MCF 10A (cell line): ENCODE measurements at places on chromosomes 6 and 20.
A peak's percentile ranks its signal among the peaks of the same experiment; 100 is the strongest.

DNA sequence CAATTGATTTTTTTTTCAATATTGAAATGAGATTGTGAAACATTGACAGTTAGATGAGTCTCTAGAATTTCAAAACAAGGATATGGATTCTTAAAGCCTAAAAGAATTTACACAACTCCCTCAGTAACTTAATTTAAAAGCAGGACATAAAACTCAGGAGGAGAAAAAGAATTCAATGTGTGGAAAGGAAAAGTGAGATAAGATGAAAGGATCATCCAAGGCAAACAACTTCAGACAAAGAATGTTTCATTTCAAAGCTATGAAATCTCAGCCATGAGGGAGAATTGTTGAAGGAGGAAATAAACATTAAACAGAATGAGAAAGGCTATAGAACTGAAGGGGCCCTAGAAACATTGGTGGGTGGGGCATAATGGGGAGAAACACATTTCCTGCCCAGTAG lies 191.7 kb upstream of the NOX3 start:
- DNase-seq, result no peak

DNA sequence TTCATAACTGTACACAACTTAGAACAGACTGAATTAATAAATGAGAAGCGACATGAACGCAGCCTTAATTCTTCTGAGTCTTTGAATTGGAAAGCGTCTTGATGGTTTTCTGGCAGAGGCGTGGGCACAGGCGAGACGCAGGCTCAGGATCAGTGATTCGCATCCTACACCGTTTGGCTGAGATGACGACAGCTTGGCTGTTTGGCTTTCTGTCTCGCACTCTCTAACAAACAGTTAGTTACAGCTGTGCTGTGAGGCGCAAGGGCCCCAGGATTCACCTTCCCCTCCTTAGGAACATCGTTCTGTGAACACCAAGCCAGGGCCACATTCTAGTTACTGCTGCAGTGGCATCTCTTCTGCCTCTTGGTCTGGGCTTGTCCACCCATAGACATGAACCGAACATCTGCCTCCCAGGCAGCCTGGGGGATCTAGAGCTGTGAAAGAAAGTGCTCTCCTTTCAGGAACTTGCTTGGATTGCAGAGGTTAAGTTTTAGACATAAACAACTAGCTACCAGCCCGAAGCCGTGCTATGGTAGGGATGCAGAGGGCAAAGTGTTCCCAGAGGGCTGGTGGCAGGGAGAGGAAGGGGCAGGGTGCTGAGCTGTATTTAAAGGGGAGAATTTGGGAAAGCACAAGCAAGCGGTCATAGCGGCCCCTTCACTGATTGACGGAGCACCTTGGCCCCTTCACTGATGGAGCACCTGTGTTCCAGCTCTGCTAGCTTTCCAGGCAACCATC lies 49.6 kb downstream of the TCP11 start:
- DNase-seq, result no peak

DNA sequence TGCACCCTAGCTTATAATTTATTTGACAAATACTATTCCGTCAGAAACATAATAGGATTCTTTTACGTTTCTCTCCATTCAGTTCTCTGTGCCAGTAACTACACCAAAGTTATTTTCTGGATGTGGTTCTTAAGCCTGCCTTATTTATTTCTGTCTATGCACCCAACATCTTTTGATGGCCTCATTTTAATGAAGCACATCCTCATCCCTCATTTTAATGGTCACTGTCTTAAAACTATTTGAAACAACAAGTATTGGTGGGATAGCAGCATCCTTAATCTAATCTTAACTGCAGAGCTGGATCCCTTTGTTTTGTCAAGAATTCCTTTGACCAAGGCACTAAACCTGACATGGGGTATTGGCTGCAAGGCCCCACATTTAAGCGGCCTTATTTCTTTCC lies 11.0 kb downstream of the FAM135A start:
- no peak for DNase-seq

DNA sequence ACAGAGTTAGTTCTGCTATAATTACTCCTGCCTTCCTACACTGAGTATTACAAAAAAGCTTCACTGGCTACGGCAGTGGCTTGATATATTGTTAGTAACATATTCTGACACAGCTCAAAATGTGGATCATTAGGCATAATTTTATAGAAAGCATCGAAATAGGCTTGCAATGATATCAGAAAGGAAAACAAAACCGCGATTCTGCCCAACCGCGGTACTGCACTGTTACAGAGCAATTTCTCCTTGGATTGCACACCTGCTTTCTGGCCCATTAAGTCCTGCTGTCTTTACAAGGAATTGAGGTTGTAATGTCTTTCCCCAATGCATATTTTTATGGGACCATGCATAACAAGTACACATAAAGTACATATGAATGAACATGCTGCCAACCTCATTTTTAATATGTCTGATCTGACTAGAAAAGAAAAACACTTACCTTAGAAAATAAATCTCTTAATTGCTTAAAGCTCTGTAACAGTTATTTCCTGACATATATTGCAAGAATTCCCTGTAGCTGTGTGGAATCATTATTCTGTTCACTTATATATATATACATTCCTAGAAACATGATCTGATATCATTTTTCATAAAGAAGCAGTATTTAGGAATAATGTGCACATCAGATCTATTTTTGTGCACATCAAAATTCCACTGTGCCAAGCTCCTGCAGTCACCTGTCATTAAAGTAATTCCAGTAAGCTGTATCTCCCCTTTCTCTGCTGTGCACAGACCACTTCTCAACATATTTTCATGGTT lies 763.9 kb downstream of the HACE1 start:
- no peak for DNase-seq

DNA sequence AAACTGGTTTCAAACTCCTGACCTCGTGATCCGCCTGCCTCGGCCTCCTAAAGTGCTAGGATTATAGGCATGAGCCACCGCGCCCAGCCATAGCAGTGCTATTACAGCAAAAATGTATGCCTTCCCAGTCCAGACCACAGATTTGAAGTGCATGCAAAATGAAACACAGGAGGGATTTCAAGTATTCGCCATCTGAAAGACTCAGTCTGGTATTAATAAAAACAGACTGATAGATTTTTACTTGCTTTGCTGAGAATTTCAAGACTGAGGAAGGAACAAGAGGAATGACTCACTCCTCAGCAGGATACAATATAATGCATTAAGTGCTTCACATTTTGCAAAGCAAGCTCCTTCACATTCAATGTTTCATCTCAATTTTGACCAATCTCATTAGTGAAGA lies 134.9 kb downstream of the TMEM200A start:
- no peak for DNase-seq

DNA sequence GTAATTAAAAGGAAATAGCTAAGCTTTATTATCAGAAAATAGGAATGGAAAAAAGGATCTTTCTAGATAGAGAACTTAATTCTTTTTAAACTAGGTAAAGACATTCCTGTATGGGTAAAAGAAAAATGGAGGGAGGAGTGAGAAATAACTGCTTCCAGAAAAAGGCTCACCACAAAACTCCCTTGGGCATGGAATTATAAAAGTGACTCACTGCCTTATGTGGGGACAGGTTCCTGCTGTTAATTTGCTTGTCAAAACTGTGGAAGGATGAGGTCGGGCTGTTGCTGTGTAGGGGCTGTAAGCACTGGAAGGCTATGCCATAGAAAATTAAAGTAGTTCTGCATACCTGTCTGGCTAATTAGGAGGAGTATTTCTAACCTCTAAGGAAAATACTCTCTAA lies 158.7 kb downstream of the UBE3D start:
- peak; percentile 55 for DNase-seq

DNA sequence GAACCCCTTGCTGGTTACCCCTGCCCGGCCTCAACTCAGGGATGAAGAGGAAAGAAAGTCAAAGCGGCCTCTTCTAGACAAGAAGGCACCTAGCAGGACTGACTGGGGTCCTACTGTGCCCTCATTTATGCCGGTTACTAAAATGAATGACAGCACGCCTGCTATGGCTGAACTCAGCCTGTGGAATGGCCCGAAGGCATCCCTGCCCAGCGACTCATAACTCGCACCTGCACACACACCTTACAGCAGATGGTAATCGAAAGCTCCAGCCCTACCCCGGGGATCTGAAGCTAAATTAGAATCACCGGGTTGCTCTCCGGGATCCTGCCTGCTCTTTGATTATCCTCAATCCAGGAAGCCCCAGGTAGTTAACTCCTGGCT lies 747 bp upstream of the TXNDC5 start:
- no peak for DNase-seq

DNA sequence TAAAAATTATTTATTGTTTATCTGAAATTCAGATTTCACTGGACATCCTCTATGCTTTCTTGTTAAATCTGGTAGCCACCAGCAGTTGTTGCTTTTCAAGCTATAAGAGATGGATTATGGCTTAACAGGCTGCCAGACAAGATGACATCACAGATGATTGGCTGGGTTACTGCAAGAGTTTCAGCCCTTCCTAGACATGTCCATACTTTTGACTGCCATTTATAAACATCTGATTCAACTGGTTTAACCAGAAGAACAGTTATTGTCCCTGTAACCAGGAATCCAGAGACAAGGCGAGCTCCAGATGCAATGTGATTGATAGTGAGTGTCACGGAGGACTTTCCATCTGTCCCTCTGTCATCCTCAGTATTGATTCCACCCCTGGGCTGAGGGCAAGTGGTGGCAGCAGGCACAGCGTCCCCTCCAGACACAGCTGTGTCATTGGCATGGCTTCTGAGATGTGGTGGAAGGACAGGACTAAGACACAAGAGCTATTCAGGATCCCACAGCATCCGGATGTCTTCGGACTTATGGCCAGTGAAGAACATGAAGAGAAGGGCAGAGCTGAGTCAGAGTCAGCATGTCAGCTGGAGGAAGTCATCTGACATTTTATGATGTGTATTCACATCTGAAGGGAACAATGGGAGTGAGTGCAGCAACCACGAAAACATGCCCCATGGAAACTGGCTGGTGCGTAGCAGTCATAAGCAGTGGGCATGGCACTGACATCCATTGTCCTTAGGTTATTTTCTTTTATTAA lies 284.5 kb upstream of the CDYL start:
- DNase-seq, result no peak

- no peak for DNase-seq
Measured at GRCh38 chr6:110357664-110358552, at the start of gene METTL24. Gene METTL24, minus strand, starts transcription at chr6:110358349. Its CDS starts 77 bp downstream, at chr6:110358272.

DNA sequence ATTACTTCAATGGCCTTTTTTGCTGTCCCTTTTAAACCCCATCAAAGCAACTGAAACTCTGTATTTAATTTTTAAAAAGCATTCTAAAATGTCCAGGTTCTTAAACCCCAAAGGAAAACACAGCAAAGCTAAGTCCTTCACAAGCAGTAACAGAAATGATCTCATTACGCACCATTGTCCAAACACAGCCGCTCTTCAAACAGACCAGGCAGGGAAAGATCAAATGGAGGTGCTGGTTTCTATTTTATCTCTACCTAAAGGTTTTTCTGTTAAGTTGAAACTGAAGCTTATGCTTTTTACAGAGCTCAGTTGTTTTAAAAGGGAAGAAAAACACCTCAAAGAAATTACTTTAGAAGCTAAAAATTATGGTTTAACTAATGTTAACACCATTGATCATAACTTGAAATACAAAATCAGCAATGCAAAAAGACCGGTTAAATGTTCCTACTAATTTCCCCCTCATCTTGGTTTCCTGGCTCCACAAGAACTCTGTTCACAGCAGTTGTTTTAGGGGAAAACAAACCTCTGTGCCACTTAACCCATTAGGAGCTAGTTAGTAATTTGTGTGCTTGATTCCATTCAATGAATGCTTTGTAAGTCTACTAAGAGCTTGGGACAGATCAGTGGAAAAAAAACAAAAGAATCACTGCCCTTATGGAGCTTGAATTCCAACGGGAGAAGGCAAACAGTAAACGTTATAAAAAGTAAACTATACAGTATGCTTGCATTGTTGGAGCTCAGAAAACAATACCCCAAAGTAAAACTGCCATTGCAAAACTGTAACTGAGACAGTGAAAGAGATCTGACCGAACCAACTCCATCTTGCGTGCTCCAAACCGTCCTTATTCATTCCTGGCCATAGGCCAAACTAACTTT lies 87.4 kb downstream of the CD24 start:
- no peak for DNase-seq

DNA sequence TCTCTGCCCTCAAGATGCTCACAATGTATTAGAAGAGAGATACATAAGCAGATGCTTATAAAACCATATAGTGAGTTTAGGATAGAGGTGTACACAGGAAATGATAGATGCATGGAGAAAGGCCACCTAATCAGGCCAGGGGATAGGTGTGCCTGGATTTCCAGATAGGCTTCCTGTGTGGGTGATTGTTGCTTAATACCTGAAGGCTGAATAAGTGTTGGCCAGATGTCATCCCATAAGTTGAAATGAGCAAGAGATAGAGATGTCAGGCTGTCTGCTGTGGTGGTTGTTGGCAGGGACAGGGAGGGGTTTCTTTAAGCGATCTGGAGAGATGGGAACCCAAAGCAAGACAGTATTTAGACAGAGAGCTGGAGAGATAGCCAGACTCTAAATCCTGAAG lies 109.8 kb upstream of the SGK1 start:
- DNase-seq, result no peak

- no peak for DNase-seq
Measured at GRCh38 chr20:59662856-59663512, 58.6 kb downstream of the PHACTR3 start.

GRCh38 chr20:50517817-50518154 lies 7.6 kb downstream of the PTPN1 start:
- no peak for DNase-seq

GRCh38 chr6:4743062-4743461 lies 33.1 kb upstream of the CDYL start:
- no peak for DNase-seq
